Left lung (tissue), 14 donors: ENCODE measurements at places on chromosomes 6 and 20. TPM values are rescaled to one million over a fixed set of nuclear protein-coding genes. Genes with fewer than 3 reads are reported as not detected.

The PACRG gene
- 6.3 TPM for polyA plus RNA-seq

The TRIM31 gene
- polyA plus RNA-seq, result not detected

The TMEM242 gene
- polyA plus RNA-seq, result 11.8 TPM

The TRIM10 gene
- 0.53 TPM for polyA plus RNA-seq

The CFB gene
- polyA plus RNA-seq, result 5.3 TPM

The ZSCAN9 gene
- polyA plus RNA-seq, result 39.8 TPM

The BPIFB2 gene
- polyA plus RNA-seq, result not detected

The ANKRD66 gene
- polyA plus RNA-seq, result 2.9 TPM

The HLA-DMB gene
- polyA plus RNA-seq, result 10.7 TPM

The ZNF165 gene
- 3.4 TPM for polyA plus RNA-seq

The HLA-DQA1 gene
- 4.6 TPM for polyA plus RNA-seq

The EYA4 gene
- 9.5 TPM for polyA plus RNA-seq

The REM1 gene
- polyA plus RNA-seq, result 9.9 TPM

GRCh38 chr6:49743429-49743828 is 759 bp downstream of the CRISP3 start:
- DNase-seq, result no peak

DNA sequence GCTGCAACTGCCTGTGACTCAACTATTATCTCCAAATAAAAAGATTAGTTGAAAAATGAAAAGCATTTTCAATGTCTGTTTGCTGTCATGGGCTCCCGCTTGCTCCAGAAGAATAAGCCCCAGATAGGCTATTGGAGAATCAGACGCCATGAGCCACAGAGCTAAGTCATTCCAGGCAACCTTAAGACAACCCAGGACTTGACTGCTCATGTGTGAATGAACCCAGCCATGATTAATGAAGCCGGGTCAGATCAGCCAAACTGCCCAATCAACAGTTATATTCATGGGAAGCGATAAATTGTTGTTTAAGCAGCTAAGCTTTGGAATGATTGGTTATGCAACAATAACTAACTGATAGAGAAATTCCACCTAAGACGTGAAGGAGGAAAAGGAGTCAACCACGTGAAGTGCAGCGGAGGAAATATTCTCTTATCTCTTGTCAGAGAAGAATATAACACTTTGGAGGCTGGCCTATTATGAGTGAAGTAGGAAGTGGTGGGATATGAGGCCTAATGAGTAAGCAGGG is 64.2 kb downstream of the DOK5 start:
- DNase-seq, result no peak

GRCh38 chr6:66199171-66199570 is 492.1 kb upstream of the EYS start:
- DNase-seq, result no peak

GRCh38 chr6:169960886-169961611 is 209.6 kb downstream of the ERMARD start:
- peak; percentile 41 for DNase-seq

DNA sequence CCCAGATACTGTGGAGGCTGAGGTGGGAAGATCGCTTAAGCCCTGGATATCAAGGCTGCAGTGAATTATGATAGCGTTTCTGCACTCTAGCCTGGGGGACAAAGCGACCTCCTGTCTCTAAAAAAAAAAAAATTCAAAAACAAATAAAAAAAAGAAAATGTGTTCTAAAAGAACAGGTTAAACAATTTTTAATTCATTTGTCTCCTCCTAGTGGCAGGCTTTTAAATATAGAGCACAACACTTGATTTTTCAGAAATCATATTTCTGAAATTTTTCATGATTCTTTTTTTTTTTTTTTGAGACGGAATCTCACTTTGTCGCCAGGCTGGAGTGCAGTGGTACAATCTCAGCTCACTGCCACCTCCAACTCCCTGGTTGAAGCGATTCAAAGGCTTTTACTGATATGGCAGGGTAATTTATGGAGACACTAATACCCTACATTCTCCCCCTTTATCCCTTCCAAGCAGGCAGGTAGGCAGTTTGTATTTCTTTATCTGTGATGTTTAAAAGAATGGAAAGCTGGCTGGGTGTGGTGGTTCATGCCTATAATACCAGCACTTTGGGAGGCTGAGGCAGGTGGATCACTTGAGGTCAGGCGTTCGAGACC is 8.7 kb upstream of the GTF3C6 start:
- DNase-seq, result no peak

- no peak for DNase-seq
Observed at GRCh38 chr20:56428881-56429280, 16.8 kb downstream of the CASS4 start.

GRCh38 chr6:14900919-14901318 is 344.9 kb upstream of the JARID2 start:
- no peak for DNase-seq

- peak; percentile 58 for DNase-seq
Observed at GRCh38 chr6:797479-798077, 104.6 kb upstream of the EXOC2 start.

- DNase-seq, result peak; percentile 14
Observed at GRCh38 chr6:2028457-2029038, 216.9 kb downstream of the GMDS start.

DNA sequence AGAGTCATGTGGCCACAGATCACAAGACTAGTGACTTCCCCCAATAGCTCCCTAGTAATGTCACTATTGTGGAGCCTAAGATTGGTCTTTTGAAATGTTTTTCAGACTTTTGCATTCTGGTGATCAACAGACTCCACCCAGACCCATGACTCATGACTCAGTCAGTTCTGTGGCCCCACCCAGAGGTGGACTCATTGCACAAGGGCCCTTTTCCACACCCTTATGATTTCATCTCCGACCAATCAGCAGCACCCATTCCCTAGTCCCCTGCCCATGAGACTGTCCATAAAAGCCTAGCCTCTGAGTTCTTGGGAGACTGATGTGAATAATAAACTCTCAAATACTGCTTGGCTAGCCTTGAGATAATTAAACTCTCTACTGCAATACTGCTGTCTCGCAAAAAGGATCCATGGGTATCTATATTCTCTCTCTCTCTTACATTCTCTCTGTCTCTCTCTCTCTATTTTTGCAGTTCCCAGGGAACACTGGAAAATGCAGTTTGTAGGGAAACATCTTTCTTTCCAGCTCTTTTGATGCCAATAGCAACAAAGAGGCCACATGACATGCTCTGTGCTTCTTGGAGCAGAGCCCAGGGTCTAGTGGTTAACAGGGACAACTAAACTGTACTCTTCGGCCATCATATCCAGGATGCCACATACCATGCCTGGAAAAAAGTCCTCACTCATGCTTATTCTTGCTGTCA is 71.3 kb upstream of the IYD start:
- no peak for DNase-seq

GRCh38 chr20:49187330-49187850 is 744 bp downstream of the STAU1 start:
- no peak for DNase-seq

DNA sequence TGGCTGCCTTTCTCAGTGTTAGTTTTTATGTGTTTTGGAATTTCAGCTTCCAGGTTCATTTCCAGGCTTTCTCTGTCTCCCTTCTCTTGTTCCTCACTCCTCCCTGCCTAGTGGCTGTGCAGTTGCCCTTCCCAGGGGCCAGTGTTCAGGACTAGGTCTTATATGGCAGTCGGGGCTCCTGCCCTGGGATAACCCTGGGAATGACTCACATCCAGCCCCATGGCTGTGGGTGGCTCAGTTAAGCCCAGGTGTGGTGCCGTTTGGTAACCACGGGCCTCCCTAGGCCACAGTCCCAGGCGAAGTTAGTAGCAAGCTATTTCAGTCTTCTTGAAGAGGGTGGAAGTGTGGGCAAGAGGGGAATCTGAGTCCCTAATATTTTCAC is 57.4 kb upstream of the DDR1 start:
- peak; percentile 49 for DNase-seq

DNA sequence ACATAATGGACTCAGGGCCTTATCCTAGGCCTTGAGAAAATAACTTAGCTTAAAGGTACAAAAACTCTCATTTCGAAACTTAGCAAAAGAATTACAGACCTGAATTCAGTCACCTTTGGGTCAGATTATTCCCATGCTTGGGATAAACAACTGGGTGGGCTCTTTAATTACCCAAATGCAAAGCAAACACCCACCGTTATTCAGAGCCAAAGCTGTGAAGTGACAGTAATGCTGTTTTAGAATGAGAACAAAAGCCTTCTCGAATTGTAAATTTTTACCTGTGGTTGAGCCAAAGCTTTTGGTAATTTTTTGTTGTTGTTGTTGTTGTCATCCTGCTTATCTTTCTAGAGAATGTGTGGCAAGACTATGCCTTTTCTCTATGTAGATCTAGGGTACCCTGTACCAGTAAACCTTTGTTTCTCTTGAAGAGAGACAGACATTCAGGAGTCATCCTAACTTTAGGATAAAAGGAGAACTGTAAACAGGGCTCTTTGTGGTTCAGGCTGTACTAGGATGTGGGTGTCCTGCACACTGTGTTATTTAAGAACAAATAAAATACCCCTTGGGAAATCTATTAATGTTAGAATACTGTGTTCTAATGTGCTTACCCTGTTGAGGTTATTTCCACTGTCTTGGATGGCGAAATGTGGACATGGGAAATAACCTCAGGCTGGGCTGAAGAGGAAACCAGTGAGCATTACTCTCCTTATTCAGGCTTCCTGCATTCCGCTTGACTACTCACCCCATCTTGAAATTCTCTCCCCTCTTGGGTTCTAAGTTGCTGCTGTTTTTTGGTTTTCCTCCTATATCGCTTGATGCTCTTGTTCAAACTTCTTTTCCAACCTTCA is 480.7 kb downstream of the CD83 start:
- DNase-seq, result no peak

GRCh38 chr20:56759741-56760278 is 130.7 kb downstream of the TFAP2C start:
- no peak for DNase-seq

DNA sequence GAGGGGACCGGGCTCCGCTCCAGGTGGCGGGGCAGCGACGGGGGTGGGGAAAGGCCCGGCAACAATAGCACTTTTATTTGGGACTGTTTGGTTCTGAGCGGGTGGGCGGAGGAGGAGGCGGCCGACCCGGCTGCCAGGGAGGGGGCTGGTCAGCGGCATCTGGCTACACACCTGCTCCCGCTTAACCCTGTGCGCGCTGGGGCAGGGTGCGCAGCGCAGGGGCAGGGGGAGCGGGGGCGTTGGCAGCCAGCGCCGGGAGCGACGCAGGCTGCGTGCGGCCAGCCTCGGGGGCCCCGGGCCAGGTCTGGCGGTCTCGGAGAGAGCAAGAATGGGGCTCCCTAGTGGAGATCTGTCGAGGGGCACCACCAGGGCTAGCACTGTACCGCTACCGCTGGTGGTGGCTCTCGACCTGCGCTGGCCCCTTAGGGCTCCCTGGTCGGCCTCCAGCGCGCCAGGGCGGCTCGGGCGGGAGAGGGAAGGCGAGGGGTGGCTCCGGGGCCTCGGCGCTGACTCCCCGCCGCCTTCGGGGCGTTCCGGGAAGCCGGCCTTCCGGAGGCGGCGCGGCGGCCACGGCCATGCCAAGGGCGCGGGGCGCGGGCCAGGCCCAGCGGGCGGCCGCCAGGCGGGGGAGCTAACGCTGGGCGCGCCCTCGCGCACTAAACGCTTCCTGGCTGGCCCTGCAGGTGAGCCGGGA is 92.4 kb downstream of the NCR2 start:
- peak; percentile 59 for DNase-seq

GRCh38 chr20:53898556-53898931 is 171.8 kb downstream of the BCAS1 start:
- DNase-seq, result no peak

DNA sequence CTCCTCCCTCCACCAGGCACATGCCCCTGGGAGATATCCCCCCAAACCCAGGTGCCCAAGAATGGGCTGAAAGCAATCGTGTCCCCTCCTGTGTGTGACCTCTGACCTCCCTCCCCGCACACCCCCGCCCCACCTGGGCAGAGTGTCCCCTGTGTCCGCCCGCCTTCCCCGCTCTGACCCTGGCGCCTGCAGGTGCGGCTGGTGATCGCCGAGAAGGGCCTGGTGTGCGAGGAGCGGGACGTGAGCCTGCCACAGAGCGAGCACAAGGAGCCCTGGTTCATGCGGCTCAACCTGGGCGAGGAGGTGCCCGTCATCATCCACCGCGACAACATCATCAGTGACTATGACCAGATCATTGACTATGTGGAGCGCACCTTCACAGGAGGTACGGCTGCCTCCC is 9.9 kb downstream of the GDAP1L1 start:
- DNase-seq, result no peak

- no peak for DNase-seq
Observed at GRCh38 chr20:51661609-51662178, 106.5 kb downstream of the ATP9A start.

DNA sequence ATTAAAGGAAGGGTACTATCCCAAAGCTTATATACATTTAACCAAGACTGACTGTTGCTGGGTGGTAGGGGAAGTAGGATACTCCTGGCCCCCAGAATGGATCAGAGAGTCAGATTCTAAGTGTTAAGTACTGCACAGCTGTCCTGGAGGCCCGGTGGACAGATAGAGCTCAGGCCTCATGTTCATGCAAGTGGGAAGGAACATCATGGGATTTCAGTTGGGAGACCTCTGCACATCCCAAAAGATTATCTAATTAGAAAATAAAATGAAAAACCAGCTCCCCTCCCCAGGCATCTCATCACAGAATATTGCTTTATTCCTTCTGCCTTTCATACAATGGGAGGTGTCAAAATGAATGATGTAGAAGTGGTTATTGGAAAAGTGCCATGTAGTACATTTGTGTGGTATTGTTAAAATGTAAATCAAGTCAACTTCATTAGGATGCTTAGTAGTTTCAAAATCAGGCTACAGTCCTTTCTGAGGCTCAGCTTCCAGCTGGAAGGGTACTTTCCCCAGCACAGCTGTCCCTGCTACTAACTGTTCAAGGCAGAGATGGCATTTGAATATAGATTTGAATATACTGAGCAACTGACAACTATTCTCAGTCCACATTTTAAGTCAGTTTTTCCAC is 82.9 kb downstream of the SLC35B3 start:
- DNase-seq, result no peak

DNA sequence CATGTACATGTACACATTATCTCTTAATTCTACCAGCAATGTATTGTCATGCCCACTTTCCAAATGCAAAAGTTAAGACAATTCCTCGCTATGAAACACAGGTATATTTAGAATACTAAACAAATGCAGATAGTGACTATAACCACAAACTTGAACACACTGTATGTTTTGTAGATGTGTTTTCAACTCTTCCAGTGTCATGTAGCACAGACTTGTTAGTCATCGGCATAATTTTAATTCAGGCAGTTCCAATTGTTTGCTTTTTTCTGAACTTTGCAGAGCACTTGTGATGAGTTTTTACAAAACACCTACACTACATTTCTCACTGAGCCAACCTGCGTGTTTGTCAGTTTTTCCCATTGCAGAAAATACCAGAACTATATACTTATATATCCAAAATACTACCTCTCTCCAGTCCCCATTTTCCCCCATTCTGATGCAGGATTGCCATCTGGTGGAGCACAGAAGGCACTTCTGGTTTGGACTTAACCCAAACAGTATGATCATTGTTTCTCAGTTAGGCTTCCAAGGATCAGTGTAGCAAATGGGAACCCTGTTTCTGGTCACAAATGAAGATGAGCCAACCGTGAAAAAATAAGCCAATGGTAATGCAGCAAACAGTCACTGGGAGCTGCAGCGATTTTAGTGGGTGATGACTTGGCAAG is 143.4 kb downstream of the ADGRB3 start:
- DNase-seq, result no peak

- DNase-seq, result no peak
Observed at GRCh38 chr6:47200536-47201334, 109.0 kb downstream of the TNFRSF21 start.
